Cortex of kidney (tissue), 1 donor: ENCODE measurements at places on chromosomes 16 and 17.

DNA sequence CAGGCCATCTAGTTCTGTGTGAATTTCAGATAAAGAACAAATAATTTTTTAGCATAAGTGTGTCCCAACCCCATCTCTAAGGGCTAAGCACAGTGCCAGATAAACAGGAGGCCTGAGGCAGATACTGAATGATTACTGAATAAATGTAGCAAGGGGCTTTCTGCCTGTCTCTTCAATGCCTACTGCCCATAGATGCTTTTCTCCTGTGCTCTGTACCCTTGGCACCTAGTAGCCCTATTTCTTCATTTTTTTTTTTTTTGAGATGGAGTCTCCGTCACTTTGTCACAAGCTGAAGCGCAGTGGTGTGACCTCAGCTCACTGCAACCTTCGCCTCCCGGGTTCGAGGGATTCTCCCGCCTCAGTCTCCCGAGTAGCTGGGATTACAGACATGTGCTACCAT, 25.3 kb downstream of the IGFBP4 start:
- DNase-seq: no peak

DNA sequence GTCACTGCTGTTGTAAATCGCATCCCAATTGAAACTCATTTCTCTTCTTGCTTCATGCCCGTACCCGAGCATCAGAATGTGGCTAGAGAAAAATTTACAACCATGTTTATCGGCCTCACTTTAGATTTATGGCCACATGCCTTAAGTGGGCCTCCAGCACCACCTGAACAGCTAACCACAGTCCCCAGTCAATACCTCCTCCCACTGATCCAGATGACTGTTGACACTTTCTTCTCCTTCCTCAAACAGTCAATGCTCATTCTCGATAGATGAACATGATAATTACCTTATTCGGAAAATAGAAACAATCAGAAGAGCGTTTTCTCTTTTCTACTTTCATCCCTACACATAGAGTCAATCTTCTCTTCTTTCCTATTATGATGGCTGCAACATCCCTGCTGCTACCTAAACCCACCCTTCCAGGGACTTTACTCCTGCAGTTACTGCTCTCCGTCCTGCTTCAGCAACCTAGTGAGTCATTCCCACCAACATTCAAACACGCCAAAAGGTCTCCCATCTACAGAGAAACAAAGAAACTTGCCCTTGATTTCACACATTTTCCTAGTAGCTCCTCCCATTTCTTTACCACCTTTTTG, 416.3 kb upstream of the MAF start:
- DNase-seq: no peak

DNA sequence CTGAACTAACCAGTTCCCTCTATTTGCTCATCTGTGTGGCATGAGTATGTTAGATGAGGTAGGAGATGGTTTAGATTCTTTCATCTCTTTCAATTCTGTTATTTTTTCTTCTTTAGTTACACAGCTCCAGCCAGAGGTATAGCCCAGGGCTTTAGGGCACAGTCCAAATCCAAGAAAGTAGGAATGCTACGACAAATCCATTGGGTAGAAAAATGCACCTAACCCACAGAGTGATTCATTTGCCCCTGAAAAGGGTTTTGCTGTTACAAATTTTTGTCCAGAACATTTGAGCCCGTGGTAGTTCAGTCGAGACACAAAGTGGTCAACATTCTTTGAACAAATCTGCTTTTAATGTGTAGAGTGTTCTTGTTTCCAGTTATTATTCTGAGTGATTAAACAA, 250.7 kb downstream of the HS3ST3A1 start:
- no peak for DNase-seq

- no peak for DNase-seq
These were observed 108.9 kb upstream of the CIBAR2 start for GRCh38 chr16:85220964-85221731.

DNA sequence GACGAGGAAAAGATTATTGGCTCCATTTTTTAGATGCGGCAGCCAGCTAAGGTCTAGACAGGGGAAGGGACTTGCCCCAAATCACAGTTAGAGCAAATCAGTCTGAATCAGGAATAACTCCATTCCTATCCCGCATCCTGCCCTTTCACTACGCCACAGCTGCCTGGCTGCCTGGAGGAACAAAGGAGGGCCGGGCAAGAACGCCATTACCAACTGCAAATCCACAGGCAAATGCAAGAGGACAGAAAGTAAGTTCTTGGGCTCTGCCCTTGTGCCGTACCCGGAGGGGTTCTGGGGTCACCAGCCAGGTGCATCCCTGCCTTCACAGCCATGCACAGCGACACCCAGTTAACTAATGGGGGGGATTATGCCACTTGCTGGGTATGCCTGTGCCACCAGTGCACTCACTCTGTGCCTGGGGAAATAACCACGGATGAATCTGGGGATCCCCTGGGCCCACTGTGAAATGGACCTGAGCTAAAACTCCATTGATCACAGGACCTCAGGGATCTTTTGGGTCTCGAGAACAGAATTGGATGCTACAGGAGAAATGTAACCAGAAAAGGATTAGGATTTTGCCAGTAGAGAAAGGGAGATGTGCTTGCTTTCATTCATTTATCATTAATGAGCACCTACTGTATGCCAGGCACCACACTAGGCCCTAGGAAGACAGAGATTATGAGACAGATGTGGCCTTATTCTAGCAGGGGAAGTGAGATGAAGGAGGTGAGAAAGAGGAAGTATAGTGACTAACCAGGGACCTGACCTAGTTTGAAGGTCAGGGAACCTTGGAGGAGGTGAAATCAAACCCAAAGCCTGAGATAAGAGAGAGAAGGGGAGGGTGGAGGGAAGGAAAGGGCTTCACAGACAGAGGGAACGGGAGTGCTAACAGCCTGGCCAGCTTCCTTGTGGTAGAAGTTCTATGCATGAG, 17.7 kb downstream of the BCL7C start:
- DNase-seq: no peak

GRCh38 chr17:27384726-27385125, 71.5 kb upstream of the KSR1 start:
- no peak for DNase-seq

DNA sequence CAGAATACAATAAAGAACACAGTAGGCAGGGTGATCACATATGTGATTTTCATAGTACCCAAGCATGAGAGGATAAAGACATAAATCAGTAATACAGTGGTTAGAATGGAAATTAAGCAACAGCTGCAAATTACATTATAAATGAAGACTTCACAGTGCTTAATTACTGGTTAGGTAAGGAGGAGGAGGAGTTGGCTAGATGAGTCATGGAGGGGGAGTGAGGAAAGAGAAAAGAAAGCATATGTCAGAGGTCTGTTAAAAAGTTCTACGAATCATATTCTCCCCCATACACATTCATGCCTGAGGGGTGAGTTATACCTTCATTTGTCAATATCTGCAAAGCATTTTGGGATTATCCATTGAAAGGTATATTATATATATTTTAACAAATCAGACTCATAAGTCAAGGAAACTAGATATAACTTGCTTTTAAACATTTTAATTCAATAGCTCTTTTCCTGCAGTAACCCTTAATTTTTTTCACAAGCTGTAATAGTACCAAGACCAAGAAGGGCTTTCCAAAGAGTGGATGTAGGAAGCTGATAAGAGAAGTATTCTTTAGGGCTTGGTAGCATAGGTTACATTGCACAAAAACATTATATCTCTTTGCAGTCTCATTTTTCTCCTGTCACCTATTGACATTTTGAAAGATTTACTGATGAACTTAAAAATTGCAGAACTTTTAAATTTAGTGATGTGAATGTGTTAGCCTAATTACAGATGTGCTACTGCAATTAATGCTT, 99.3 kb downstream of the STXBP4 start:
- DNase-seq: no peak

DNA sequence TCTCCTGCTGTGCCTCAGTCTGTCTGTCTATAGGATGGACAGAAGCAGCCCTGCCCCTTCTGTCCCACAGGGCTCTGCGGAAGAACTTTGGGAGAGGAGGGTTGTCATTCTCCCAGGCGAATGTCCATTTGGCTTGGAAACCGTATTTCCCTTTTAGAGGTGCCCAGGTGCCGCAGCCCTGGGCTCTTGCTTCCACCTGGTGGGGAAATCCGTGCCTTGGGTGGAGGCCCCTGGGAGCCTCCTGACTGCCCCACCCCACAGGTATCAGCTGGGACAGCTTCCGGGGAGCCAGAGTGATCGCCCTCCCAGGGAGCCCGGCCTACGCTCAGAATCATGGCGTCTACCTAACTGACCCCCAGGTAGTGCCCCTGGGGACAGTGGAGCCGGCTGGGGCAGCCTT, 12.7 kb downstream of the FCSK start:
- DNase-seq: no peak

DNA sequence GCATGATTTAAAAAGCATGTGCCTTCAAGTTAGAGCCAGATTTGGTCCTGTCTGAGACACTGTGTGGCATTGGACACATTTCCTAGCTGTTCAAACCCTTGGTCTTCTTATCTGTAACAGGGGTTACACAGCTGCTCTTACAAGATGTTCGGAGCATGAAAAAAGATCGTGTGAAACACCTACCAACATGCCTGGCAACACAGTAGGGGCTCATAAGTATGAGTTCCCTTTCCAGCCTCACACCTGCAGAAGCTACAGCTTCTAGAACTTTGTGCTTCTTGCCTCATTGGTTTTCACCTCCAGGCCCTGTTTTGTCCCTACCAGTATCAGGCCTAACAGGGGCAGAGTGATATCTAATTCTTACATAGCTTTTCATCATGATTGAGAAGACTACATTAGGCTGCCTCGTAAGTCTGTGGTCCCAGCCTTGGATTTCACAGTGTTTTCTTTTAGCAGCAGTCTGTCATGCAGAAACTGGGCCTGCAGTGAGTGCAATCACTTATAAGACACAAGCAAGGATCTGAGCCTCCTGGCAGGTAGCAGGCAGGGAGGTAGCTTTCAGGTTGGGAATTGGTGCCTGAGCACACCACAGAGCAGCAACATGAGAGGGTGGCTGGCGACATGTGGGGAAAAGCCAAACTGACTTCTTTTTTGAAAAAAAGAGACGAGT, 78.8 kb downstream of the CCDC182 start:
- no peak for DNase-seq

DNA sequence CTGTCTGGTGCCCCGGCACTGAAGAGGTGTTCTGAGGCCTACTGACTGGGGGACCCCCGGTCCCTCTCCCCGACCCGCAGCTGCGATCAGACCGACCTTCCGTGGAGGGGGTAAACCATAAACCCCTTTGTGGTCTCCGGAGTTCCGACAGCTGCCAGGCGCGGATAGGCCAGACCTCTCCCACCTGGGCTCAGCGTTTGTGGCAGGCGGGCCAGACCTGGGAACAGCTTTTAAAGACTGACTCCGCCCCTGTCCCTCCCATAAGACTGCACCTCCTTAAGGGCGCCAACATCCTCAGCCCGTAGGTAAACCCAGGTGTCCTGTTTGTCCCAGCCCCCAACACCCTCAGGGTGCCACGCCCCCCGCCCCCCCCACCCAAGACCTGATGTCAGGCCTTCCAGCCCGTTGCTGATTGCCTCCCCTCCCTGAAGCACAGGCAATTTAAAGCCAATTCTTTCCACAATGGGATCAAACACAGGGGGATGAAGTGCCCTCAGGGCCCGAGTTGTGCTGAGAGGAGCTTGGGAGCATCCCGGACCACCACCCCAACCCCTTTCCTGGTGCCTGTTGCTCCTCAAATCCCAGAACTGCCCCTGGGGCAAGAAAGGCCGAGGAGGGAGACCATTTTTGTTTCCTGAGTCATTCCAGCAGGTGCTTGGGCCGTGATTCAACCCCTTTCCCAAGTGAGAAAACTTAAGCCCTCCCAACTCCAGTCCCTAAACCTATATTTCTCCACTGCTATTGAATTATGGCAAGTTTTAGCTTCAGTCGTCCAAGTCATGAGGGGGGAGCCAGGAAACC, at the start of gene SOX15:
SOX15 (minus strand) TSS at position 204 of the 801 bp plus-strand sequence. CDS start 418 bp downstream, outside the sequence.
- no peak for DNase-seq

GRCh38 chr16:54118846-54119245, 167.7 kb downstream of the IRX3 start:
- DNase-seq: no peak

GRCh38 chr17:14866266-14866665, 398.9 kb downstream of the PMP22 start:
- no peak for DNase-seq

DNA sequence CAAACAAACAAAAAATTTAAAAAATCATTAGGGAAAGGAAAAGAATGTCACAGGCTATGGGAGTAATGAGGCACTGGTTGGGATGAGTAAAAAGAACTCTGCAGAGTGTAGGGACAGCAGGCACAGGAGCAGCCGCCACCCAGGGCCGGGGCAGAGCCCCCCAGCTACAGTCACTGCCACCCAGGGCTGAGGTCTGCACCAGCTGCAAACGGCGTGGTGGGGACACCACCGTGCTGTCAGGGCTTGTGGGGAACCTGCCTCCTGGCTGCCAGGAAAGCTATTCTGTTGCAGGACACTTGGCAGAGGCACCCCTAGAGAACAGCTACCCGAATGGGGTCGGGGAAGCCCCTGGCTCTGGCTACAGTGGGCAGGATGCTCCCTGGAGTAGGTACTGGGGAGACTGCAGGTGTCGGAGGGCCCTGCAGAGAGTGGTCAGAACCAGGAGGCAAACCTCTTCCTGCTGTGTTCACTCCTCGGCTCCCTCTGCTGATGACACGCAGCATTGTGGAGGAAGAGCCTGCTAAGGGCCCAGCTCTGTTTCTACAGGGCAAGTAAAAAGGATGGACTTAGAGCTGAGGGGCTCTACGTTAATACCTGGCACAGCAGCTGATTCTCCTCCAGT, 32.3 kb upstream of the CAPN15 start:
- DNase-seq: no peak

DNA sequence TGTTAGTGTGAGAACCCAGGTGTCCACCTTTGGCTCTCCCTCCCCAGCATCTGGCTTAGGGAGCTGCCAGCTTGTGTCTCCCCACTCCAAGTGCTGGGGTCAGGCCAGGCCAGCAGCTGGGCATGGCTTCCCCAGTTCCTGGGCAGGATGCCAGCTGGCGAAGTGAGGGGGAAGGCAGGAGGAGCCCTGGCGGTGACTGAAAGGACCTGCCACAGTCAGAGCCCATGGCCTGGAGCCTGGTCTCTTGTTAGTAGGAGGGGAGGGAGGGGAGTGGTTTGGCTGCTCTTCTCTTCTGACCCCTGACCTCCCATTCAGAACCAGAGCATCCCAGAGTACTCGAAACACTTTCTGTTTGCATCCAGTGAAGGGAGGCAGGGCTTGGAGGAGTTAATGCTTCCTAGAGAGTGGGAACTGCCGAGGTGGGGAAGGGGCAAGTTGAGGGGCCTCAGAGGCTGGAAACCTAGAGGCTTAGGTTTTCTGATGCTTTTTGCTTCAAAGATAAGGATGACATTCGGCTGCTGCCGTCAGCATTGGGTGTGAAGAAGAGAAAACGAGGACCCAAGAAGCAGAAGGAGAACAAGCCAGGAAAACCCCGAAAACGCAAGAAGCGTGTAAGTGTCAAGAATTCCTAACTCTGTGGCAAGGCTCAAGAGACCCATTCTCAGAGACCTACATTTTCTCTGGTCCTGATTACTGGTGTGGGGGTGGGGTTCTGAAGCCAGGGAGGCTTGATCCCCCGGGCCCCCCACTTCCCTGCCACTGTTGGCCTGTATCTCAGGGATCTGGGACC, 772 bp downstream of the CHD3 start:
- no peak for DNase-seq

DNA sequence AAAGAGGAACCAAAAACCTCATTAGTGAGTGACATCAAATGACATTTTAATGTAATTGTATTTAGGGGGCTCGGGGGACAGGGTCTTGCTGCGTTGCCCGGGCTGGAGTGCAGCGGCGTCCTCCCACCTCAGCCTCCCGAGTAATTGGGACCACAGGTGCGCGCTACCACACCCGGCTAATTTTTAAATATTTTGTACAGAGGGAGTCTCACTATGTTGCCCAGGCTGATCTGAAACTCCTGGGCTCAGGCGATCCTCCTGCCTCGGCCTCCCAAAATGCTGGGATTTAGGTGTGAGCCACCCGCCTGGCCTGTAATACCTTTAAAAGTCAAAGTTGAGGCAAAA, 581 bp downstream of the SNRNP25 start:
- DNase-seq: no peak

- no peak for DNase-seq
These were observed 4.1 kb downstream of the RNF167 start for GRCh38 chr17:4944163-4944553.
